ENCODE measurements at places on chromosomes 2 and 18.
A peak's percentile ranks its signal among the peaks of the same experiment; 100 is the strongest.

GRCh38 chr2:64157792-64158191, 13.6 kb upstream of the PELI1 start:
- DNase-seq, result no peak

DNA sequence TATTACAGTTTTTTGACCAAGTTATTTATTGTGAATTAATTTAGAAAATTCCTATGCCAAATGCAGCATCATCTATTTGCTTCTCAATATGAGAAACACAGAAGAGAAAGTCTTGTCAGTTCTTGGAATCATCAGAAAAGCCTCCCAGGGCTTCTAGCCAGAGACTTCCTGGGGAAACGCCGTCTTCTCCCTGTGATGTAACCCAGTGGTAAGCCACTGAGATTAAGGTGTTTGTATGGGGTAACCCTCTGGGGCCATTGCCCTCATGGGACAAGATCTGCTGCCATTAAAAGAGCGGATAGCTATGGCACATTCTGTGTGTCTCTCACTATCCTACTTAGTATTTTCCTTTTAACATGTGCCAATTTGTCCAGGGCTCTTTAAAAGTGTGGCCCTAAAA, 28.0 kb downstream of the ANKRD29 start:
- no peak for DNase-seq

- peak; percentile 70 for DNase-seq
Measured at GRCh38 chr2:105809097-105809473, 64.4 kb downstream of the NCK2 start.

DNA sequence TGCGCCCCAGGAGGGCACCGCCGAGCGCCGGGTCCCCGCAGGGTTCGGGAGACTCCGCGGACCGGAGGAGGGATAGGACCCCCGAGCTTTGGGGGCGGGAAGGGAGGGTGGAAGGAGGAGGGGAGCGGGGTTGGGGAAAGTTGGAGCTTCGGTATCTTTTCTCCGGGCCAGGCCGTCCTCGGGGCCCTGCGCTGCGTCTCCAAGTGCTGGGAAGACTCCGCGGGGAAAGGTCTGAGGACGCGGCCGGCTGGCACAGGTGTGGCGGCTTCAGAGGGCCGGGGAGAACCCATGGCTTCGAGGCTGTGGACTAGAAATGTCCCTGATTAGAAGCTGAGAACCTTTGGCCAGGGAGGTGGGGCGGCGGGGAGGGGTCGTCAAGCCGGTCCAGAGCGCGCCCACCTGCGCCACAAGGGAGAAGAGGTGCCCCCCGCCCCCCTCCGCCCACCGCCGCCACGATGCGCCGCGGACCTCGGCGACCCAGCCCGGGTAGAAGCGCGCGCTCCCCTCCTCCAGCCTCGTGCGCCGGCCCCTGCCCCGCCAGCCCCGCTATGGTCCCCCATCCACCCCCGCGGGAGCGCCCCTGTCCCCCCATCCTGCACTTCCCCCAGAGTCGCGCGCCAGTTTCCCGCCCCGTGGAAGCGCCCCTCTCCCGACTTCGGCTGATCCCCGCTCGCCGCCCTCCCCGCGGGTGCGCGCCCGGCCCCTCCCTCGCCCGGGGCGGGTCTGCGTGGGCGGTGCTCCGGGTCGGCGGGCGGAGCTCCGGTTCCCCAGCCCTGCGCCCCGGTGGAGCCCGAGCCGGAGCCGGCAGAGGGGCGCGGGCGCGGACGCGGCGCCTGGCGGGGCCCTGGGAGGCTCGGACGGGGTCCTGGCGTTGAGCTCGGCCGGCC, at the start of gene SNTG2:
SNTG2 (plus strand) TSS at position 770 of the 887 bp plus-strand sequence. CDS start 148 bp downstream, outside the sequence.
- peak; percentile 10 for DNase-seq

GRCh38 chr2:38436227-38436664, 59.2 kb upstream of the ATL2 start:
- no peak for DNase-seq

DNA sequence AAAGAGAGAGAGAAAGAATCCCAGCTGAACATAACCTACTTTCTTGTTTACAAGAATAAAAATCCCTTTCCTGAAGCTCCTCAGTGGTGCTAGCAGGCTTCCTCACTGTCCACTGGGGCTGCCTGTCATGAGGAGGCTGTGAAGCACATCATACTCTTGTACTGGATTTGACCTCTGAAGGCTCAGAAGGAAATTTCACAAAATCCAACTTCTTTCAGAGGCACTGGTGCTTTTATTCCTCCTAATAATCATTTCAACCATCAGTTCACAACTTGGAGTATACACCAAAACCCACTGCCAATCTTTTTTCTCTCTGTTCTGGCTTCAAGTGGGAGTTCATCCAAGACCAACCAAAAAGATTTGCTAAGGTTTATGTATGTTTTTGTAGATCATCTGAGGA, 48.5 kb downstream of the TMX3 start:
- DNase-seq, result no peak

DNA sequence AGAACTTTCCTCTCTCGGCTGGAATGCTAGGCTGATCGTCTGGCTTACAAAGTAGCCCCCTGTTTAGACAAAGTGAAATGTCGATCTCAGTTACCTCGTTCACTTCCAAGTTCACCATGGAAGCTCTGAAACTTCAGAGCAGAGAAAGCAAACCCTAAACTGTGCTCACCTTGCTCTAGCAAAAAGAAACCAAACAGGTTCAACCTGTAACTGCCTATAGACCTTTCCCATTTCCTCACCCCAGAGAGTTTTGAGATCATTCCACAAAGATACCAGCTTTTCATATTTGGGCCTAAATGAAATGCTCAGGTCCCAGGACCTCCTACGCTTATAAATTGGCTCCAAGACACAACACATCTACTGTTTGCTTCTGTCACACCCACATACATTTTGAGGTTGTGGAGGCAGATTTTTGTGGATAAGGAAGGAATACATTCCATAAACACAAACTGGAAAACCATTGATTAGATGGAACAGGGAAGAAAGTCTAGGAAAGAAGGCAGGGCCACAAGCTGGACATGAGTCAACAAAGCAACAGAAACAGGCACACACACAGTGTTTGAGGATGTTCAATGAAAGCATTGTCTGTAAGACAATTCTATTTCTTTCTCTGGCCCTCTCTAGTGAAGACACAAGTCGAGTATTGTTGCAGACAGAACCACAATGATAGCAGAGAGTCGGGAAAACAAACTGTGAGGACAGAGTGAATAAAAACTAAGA, 52.8 kb upstream of the TGIF1 start:
- DNase-seq, result no peak

- no peak for DNase-seq
Measured at GRCh38 chr18:69495841-69496533, 95.3 kb downstream of the DOK6 start.

DNA sequence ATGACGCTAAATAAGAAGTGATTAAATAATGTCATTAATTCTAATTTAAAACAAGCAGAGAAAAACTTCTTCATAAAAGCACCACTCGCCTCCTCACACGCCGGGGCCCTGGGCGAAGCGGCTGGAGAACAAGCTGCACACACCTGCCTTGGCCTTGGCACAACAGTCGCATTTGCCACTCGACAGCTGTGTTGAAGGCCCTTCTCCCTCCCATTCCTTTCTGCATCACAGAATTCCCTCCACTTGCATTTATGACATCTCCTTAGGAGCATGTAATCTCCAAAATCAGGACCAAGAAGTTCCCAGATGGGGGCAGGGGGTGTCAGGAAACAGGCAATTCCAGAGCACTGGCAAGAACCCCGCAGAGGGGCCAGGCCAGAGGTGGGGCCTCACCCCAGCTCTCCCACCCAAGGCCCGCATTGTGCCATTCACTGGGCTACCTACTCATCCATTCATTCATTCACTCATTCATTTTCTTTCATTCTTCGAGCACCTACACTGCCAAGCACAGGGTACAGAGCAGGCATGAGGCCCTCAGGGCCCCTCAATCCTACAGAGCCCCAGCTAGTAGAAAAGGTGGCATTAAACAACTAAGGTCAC, 6.4 kb downstream of the HDAC4 start:
- no peak for DNase-seq

DNA sequence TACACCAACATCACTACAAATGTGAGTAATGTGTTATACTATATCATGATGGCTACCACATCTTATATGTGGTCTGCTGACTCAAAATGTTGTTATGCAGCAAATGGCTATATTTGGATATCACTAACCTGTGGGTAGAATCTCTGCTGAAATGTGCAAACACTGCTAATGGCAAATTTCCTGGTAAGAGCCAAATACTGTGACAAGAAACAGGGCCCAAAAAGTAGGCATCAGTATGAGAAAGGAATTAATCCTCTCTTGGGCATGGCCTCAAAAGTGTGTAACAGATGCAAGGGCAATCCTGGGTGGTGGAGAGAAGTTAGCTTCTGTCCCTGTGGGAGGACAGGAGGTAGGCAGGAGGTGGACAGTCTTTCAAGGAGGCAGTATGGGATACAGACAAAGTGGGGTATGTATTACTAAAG, 13.3 kb downstream of the ATF2 start:
- no peak for DNase-seq

GRCh38 chr2:189406586-189407233, 34.6 kb upstream of the WDR75 start:
- no peak for DNase-seq

- DNase-seq, result no peak
Measured at GRCh38 chr2:175442441-175442840, 260.9 kb upstream of the ATP5MC3 start.

- no peak for DNase-seq
Measured at GRCh38 chr2:237737196-237737865, 61.2 kb upstream of the RBM44 start.

- DNase-seq, result peak; percentile 81
Measured at GRCh38 chr2:151337643-151338042, 19.7 kb upstream of the TNFAIP6 start.

GRCh38 chr18:24831081-24831480, 370.6 kb downstream of the HRH4 start:
- DNase-seq, result no peak

DNA sequence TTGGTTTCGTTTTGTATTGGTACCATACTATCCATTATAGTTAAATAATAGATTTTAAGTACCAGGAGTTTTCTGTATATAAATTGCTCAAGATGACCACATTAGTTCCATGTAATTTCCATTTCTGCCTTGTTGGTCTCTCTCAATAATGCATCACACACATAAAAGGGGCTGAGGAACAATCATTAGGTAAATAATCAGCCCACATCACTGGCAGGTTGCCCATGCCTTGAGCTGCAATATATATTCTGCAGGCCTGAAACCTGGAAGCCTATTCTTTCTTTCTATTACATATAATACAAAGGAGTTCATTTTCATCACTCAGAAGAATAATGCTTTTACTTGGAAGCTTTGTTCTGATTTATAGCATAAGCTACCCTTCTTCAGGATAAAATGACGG, 616.1 kb upstream of the PKDCC start:
- no peak for DNase-seq

- DNase-seq, result no peak
Measured at GRCh38 chr2:121085801-121086200, 199.2 kb downstream of the TFCP2L1 start.

Data from suppressor macrophage treated with lipopolysaccharide for 1 hour (primary cell).